AG09319 (cell line): ENCODE measurements at places on chromosomes 16 and 17.
A peak's percentile ranks its signal among the peaks of the same experiment; 100 is the strongest.

DNA sequence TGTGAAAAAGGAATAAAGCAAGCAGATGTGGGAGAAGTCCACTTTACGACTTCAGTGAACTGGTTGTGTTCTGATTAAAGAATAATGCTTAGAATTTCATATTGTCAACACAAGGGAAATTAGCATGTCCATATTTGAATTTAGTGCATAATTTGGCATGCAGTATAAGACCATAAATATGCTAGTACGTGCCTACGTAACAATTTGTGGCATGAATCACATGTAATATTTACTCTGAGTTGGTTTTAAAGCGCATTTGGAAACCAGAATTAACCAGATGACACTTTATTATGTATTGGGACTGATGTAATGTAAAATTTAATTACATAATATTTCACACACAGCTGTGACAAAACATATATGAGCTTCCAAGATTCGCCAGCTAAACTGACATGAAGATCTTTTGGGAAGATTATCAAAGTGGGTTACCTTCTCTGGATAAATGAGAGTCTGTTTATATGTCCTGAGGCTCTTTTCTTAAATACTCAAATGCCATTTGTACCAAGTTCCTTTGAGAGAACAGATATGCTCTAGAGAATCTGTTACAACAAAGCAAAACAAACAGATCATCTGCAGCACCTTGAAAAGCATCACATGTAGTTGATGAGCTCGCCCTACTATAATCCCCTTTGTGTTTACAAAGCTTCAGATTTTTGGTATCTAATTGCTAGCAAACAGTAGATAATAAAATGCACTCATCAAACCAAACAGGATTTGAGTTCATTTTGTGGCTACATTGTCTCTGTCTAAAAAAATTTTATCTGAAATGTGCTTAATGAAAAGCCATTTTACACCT lies 1468.6 kb downstream of the CDH11 start:
- no peak for DNase-seq

DNA sequence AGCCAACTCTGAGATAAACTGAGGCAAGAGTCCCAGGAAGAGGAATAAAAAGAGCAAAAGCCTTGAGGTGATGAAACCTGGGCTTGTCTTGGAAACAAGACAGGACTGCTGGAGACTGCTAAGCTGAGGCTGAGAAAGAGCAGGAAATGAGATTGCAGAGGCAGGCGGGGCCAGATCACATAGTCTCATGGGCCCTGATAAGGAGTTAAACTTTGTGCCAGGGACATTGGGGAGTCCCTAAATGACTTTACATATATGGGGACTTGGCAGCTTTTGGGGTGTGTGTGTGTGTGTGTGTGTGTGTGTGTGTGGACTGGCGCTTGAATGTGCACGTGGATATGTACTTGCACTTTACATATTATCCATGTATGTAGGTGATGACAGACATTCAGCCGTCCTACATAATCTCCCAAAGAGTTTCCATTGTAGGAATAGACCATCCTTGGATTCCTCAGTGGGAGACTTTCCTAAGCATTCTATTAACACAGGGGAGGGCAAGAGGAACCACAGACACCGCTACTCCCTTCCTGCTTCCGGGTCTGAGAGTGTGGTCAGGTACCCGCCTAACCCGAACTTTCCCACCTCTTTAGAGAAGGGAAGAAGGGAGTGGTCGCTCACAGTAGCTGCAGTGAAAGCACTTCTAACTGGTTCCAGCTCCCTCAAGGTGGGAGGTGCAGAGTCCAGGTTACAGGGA lies 123.1 kb downstream of the LYRM1 start:
- no peak for DNase-seq

GRCh38 chr16:30004424-30004776 lies 6.4 kb downstream of the DOC2A start:
- no peak for DNase-seq

DNA sequence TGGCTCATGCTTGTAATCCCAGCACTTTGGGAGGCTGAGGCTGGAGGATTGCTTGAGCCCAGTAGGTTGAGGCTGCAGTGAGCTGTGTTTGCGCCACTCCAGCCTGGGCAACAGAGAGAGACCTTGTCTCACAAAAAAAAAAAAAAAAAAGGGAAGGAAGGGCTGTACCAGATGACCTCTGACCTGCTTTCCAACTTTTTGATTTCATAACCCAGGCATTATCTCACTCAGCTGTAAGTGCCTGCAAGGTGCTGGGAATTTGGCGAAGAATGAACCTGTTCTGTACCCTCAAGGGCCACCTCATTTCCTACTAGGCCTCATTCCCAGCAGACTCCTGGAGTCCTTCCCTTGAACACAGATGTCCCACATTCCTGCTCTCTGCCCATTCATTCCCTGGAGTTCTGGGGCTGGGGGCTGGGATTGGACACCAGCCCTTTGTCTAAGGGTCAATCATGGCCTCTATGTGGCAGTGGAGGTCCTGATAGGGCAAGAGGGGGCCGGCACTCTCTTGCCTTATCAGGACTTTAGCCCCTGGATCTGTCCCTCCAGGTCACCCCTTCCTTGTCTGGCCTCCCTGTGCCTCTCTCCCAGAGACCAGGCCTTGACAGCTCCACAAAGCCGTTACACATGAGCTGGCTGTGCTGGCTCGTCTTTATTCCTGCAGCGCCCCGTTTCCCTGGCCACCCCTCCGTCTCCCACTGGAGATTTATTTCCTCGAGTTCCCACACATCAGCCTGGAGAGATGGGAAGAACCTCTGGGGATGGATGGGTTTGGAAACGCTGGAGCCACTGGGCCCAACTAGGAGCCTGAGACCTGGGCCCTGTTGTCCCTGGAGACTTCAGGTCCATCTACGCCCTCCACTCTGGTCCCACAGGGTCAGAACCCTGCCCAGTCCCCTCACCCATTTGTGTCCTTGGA lies 821 bp upstream of the GFAP start:
- DNase-seq, result no peak

DNA sequence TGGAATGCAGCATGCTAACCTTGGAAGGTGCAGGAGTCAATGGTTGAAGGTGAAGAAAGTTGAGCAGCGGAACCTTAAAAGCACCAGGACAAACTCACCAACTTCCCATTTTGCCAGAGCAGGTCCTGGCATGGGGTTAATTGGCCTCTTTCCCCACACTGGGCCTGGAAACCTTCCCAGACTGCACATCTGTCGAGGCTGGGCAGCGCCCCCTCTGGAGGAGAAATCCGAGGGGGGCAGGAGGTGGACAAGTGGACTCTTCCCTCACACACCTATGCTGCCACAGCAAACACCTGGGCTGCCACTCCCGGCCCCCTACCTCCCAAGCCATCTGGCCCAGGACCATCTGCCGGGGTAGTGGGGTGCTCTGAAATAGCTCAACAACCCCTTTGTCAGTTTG lies 232.4 kb downstream of the CBLN1 start:
- DNase-seq, result no peak

DNA sequence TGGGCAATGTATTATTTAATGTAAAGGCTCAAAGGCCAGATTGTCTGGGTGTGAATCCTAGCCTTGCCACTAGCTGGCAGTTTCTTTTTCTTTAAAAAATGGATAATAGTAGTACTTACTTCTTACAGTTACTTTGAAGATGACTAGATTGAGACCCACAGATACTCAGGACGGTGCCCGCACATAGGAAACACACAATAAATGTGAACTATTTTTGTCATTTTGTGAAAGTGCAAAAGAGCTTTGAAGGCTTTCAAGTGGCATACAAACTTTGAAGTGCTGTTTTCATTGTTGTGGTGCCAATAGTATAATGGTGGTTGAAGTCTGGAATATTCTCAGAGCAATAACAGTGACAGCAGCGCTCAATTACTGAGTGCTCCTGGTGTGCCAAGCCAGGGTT lies 63.6 kb downstream of the OTOA start:
- no peak for DNase-seq

- no peak for DNase-seq
Measured at GRCh38 chr16:88956546-88957432, 20.2 kb downstream of the CBFA2T3 start.

DNA sequence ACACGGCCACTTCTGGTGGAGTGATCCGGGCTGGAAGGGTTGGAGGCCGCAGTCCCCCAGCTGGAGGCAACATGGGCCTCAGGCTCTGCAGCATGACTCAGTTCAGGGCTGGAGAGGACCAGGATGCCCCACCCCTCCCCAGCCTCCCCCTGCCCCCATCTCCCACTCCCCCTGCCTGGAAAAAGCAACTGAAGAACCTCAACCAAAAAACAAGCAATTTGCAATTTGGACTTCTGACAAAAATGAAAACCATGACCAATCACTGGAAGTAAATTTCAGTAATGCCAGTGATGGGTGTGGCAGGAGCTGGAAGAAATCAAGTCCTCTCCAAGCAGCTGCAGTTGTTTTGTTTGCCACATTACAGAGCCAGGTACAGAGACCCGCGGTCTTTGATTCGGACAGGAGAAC lies 6.6 kb upstream of the MIF4GD start:
- peak; percentile 69 for DNase-seq

GRCh38 chr16:86517033-86517432 lies 6.7 kb downstream of the FOXF1 start:
- no peak for DNase-seq

- DNase-seq, result no peak
Measured at GRCh38 chr16:67252609-67253497, 4.1 kb downstream of the SLC9A5 start.

- DNase-seq, result no peak
Measured at GRCh38 chr16:74565378-74565777, 41.5 kb downstream of the GLG1 start.

- no peak for DNase-seq
Measured at GRCh38 chr17:78774956-78775571, 7.0 kb downstream of the CYTH1 start.

DNA sequence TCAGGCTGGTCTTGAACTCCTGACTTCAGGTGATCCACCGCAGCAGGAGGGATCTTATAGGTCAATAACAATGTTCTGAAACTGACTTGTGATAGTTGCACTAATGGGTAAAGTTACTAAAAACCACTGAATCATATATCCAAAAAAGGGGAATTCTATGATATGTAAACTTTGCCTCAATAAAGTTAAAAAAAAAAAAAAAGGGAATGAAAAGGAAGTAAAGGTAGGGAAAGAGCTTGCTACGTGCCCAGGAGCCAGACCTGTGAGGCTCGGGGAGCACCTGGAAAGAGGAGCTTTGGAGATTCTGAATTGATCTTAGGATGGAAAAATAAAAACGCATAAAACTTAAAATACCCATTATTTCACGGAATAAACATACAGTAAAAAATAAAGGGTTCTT lies 20.8 kb upstream of the TRAP1 start:
- no peak for DNase-seq

GRCh38 chr16:66959704-66960161 lies 1.3 kb upstream of the CES3 start:
- no peak for DNase-seq

- DNase-seq, result no peak
Measured at GRCh38 chr16:78321620-78322360, 222.3 kb downstream of the WWOX start.

DNA sequence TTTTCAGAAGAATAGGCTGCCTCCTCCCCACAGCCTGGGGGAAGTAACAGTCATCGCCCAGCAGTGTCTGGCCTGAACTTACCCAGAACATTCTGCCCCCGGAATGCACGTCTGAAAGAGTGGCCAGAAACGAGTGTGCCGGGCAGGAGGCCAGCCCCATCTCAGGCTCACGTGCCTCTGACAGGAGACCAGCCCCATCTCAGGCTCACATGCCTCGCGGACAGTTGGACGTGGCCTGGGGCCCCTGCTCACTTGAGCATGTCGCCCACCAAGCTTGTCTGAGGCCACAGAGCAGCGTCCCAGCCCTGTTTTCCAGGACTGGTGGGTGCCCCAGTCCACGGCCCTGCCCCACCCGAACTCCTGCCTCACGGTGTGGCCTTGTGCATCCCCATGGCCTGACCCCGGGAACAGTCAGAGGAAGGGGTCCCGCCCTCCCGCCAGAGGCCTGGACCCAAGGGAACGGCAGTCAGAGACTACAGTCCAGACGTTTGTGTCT lies 16.3 kb upstream of the CDH15 start:
- peak; percentile 61 for DNase-seq

GRCh38 chr17:81298325-81298990 lies 3.4 kb upstream of the SLC38A10 start:
- no peak for DNase-seq

DNA sequence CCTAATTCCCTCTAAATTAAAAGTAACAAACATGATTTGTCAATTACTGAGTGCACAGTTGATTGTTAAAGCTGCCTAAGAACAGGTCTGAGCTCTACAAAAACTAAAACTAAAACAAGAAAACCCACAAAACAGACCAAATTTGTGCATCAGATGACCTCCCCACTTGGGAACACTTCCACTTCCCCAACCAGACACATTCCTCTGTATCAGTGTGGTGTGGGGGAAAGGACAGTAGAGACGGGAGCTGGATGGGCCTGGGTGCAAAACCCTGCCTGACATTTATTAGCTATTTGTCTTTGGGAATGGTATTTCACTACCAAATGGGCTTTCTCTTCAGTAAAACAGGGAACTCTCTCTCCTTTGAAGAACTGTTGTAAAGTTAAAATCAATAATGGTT lies 29.8 kb downstream of the STAT3 start:
- DNase-seq, result no peak

GRCh38 chr16:66322174-66322573 lies 44.3 kb upstream of the CDH5 start:
- DNase-seq, result no peak

GRCh38 chr17:65447823-65448222 lies 113.6 kb downstream of the AXIN2 start:
- no peak for DNase-seq

DNA sequence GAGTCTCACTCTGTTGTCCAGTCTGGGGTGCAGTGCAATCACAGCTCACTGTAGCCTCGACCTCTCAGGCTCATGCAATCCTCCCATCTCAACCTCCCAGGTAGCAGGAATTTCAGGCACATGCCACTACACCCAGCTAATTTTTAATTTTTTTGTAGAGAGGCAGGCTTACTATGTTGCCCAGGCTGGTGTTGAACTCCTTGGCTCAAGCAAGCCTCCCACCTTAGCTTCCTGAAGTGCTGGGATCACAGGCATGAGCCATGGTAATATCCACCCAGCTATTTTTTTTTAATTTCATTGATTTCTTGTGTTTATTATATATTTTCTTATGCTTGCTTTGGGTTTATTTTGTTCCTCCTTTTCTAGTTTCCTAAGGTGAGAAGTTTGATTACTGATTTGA lies 33.9 kb upstream of the NACA2 start:
- DNase-seq, result no peak

DNA sequence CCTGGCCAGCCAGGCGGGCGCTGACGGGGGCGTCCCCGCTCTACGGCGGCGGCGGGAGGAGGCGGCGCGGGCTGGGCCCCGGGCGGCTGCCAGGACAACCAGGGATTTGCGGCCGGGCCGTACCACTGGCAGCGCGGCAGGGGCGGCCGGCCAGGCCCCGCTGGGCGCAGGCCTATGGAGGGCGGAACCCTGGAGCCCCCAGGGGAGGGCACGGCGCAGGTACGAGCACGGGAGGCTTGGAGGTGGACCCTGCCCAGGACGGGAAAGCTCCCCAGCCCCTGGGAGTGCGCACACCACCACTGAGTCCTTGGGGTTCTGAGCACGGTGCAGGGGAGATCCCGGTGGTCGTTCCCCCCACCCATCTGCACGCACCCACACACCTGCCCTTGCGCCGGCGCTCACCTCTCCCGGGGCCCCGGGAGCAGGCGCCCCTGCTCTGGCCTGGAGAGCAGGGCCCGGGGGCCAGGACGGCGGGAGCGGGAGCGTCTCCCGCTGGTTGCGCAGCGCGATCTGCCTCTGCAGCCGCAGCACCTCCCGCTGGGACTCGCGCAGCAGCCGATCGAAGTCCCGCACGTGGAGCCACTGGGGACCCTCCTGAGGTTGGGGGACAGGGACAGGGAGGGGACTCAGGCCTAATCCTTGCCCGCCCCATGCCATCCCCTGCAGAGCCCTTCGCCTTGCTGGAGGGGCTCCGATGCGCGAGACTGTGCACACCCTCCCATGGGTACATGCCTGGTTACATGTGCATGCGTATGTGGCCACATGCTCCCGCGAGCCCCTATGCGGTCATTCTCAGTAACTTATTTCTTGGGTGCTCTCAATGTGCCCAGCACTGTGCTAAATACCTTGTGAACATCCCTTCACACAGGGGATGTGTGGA lies 3.9 kb downstream of the TSPOAP1 start:
- no peak for DNase-seq
